ENCODE measurements at places on chromosomes 12 and 14.
A peak's percentile ranks its signal among the peaks of the same experiment; 100 is the strongest.

DNA sequence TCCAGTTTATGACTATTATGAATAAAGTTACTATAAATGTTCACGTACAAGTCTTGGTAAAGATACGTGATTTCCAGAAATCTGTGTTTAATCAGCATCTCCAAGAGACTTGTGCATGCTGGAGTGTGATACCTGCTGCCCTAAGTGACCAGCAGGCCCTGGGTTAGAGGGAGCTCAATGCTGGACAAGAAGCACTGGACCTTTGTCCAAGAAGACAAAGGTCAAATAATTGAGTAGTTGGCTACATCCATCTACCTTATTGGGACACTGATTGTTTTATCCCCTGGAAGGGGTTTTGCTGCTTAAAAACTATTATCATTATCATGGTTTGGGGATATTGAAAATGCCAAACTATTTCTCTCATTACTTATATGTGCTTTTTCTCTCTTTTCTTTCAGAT, 37.0 kb upstream of the CHST11 start:
- DNase-seq = no peak

DNA sequence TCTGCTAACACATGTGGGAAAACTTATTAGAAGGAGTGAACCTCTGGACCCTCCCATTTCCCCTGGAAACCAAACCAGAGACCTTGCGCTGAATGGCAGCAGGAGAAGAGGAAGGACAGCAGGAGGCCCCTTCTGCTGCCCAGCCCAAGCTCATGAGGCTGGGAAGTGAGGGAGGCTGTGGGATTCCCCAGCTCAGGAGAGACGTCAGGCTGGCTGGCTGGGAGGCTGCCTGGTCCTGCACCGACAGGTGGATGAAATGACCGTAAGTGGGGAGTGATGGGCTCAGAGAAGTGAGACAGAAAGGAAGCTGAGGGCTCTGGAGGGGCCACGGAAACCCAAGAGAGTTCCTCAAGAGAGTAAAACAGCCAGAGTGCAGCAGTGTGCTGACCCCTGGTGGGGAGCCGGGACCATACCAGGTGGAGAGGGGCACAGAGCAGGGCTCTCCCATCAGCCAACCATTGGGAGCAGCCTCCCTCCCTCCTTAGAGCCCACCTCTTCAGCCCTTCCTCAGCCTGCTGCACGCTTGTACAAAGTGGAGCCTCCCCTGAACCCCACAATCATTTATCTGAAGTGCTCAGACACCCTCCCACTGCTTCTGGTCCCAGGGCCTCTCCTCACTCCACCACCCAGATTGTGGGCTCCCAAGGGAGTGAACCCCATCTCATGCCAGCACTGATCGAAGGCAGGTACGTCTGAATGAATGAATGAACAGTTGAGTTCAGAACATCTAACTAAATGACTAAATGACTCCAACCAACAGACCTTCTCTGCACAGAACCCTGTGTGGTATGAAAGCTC, 14.0 kb downstream of the TAMALIN start:
- no peak for DNase-seq

- DNase-seq = peak; percentile 11
Observed at GRCh38 chr12:89721291-89721987, 12.8 kb upstream of the ATP2B1 start.

GRCh38 chr12:131833288-131833895, 5.2 kb downstream of the MMP17 start:
- DNase-seq = no peak

DNA sequence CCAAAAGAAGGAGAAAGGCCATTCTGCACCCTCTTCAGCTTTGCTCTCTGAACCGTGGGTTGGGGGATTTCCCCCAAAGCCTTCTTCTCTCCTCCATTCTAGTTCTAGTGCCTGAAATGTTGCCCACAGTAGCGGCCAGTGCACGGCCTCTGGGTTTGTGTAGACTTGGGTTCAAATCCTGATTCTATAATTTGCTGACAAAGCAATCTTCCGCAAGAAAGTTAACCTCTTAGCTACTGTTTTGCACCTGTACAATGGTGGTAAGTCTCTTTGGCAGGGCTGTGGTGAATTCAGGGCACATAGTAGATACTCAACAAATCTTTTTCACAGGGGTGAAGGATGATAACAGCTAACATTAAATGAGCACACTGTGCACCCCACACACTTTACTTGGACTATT, 5.8 kb upstream of the CACNA1C start:
- no peak for DNase-seq

DNA sequence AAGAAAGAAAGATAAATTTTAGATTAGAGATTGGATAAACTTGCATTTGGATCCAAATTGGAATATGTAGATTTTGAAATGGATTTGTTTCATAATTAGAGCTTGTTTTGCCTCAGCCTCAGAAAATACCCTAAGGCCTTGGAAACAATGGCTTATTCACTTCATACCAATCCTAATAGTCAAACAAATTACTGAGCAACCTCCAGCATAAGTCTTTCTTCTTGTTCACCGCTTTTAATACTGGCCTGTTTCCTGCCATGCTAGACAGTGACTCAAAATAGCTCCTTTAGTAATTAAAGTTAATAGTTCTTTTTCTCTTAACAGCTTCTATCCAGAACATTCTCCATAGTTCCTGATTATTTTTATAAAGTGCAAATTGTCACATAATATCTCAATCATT, 110.9 kb upstream of the DNM1L start:
- DNase-seq = no peak

GRCh38 chr12:82647853-82648252, 38.9 kb upstream of the TMTC2 start:
- no peak for DNase-seq

GRCh38 chr12:123621101-123621500, 12.4 kb downstream of the EIF2B1 start:
- no peak for DNase-seq

GRCh38 chr14:94483071-94483451, 7.1 kb upstream of the SERPINA9 start:
- DNase-seq = no peak

DNA sequence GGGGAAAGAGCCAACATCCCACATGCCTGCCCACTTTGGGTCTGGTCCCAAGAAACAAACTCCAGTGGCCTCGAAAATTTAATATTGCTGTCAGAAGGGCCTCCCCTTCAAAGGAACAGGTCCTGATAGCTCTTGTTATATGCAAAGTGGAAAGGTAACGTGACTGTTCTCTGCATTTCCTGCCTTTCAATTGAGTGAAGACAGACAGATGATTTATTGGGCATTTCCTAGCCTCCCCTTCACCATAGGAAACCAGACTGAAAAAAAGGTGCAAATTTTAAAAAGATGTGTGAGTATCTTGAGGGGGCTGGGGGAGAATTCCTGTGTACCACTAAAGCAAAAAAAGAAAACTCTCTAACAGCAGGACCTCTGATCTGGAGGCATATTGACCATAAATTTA, 235.2 kb downstream of the ZFP36L1 start:
- DNase-seq = no peak

DNA sequence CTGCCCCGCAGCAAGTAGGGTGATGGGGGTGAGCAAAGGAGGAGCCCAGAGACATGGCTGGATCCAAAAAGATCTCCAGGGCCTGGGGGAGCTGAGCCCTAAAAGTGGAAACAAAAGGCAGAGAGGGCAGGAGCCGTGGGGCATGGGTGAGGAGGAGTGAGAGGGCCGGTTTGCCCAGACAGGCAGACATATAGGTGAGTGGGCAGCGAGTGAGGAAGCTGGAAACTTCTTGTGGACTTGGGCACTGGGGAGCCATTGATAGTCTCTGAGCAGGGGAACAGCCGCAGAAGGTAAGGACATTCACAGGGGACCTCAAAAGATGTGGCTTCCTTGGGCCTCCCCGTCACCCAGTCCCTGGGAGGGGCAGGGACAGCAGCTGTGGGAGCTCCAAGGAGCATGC, 16.8 kb upstream of the TMEM119 start:
- no peak for DNase-seq

GRCh38 chr14:79036441-79036840, 866.3 kb downstream of the NRXN3 start:
- no peak for DNase-seq

DNA sequence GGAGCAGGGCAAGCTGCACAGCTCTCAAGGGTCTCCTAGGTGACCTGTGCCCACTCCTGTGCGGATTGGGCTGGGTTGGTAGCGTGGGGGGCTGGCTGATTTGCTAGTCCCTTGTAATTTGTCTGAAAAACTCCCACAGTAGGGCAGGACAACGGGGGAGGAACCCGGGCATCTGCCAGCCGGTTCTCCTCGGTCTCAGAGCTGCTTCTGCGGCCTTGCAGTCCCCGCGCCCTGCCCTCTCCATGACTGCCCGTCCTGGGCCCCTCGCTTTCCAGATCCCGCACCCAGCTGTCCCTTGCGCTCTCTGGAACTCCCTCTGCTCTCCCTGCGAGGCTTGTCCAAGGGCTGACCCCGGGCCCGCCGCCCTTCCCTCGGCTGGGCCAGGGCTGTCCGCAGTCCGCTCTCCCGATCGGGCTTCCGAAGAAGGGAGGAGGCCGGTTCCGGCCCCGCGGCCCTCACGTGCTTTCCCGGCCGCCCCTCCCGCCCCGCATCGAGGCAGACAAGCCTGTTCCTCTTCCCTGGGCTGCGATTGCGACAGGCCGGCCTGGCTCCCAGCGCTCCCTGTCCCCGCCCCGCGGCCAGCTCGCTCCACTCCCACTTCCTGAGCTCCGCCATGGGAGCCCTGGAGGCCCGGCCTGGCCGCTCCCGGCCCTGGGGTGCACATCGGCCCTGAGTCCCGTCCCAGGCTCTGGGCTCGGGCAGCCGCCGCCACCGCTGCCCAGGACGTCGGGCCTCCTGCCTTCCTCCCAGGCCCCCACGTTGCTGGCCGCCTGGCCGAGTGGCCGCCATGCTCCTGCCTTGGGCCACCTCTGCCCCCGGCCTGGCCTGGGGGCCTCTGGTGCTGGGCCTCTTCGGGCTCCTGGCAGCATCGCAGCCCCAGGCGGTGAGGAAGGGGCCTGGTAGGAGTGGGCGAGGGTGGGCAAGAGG, at the start of gene LTBR:
Gene LTBR, plus strand, starts transcription at position 591 of the 927 bp plus-strand sequence. Its CDS starts 197 bp downstream, at position 788.
- no peak for DNase-seq

DNA sequence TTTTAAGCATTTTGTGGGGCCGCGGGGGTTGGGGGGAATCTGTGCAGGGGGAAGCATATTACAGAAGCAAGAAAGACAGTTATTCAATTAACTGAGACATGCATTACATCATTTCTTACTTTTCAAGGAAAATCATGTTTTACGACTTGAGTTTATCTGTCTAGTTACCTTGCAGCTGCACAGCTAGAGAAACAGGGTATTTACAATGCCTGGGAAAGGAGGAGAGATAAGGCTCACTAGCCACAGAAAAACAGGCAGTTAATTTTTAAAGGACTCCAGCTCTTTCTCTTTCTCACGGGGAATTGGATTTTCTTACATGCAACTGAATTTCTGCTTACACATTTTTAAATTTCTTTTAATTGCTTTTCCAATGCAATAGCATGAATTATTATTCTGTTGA, 22.2 kb downstream of the FCF1 start:
- DNase-seq = no peak
